ENCODE measurements at places on chromosomes 16 and 17.

DNA sequence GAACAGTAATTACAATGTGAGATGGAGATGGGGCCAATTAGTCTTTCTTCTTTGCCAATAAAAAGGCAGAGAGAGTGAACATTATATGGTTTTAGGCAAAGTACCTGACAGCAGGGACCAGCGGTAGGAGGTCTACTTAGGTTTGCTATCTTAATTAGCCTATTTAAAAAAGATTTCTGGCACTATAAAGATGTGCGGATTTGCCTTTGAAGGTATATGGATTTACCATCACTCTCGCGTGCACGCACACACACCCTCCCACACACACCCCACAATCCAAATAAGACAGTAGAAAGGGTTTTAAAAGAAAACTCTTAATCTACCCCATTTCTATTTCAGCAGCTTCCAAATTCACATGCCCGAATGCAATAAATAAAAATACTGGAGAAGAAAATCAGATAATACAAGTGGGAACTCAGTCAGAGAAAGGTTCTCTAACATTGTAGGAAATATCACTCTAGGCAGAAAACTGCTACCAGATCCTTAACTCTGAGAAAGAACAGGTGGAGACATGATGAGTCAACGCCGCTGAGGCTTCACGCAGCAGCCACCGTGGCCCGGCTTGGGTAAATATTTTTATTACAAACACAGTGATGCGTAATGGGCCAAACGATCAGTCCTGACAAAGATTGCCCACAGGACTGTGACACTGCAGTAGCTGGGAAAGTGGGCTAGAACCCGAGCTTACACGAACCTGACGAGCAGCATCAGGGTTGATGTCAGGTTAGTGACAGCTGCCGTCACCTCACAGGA, 66.6 kb upstream of the AXIN2 start:
- no peak for DNase-seq

- DNase-seq, result no peak
Observed at GRCh38 chr17:50557630-50558029, 2.9 kb upstream of the CACNA1G start.

GRCh38 chr16:79725051-79725450, 124.5 kb upstream of the MAF start:
- DNase-seq, result no peak

DNA sequence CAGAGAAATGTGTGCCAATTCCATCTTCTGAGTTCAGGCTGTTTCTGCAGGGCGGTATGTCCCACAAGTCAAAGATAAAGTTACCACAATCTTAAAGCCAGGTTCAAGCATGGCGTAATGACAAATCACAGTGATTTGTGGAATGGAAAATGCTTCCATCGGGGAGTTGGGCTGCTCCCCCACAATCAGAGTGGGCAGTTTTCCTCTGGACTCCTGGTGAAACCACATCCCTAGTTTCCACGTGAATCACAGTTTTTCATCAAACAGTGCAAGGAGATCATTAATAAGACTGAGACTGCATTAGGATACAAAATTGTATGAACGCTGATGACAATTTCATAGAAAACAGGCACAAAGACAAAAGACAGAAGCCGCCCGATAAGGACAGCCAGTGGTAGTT, 3.6 kb downstream of the LITAF start:
- DNase-seq, result no peak

GRCh38 chr16:88722784-88723506, 16.6 kb downstream of the CTU2 start:
- DNase-seq, result no peak

- no peak for DNase-seq
Observed at GRCh38 chr16:48157794-48158193, 2.0 kb upstream of the ABCC12 start.

- DNase-seq, result no peak
Observed at GRCh38 chr16:8852534-8852933, 16.3 kb downstream of the CARHSP1 start.

- DNase-seq, result no peak
Observed at GRCh38 chr17:45307290-45308015, 9.4 kb downstream of the MAP3K14 start.
